Left lung (tissue), 14 donors: ENCODE measurements at places on chromosomes 4 and X. TPM values are rescaled to one million over a fixed set of nuclear protein-coding genes. Genes with fewer than 3 reads are reported as not detected.

DNA sequence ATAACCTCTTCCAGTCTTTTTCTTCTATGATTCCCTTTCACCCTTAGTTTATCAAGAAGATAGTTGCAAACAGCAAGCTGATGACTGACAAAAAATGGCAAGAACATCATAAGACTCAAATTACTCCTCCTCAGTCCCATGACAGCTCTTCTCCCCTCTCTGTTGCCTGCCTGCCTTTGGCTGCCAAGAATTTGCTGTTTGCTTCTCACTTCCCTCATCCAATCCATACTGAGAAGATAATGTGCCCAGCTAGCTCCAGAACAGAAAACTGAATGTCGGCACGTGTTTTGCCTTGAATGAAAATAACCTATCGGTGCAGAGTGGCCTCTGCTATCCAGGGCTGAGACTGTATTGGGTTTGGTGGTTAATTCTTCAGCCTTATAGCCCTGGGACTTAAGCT is 192.1 kb downstream of the PPARGC1A start:
- no peak for DNase-seq

GRCh38 chr4:163544407-163545038 is 50.0 kb downstream of the TMA16 start:
- peak; percentile 60 for DNase-seq

GRCh38 chr4:54971474-54971950 is 153.9 kb downstream of the KDR start:
- DNase-seq: peak; percentile 43

DNA sequence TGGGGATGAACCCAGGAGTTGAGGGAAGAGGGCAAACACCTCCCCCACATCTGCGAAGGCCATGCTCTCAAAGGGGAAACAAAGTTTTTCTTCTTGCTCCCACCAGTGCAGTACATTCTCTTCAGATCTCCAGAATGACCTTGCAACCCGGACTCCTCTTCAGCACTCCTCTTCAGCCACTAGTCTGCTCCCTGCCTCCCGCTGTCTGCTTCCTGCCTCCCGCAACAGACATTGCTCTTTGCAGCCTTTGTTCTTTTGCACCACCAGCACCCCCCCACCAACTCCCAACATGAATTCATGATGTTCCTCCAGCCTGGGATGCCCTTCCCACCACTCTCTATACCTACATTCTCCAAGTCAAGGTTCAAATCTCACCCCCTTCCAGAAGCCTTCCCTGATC is 32.1 kb downstream of the UTP14A start:
- no peak for DNase-seq

GRCh38 chr4:123068081-123068480 is 145.7 kb upstream of the NUDT6 start:
- DNase-seq: no peak

- no peak for DNase-seq
Measured at GRCh38 chr4:114264877-114265291, 285.4 kb upstream of the ARSJ start.

GRCh38 chrX:152843852-152844251 is 13.0 kb downstream of the NSDHL start:
- DNase-seq: no peak

- DNase-seq: no peak
Measured at GRCh38 chr4:169414913-169415312, 144.2 kb upstream of the SH3RF1 start.

DNA sequence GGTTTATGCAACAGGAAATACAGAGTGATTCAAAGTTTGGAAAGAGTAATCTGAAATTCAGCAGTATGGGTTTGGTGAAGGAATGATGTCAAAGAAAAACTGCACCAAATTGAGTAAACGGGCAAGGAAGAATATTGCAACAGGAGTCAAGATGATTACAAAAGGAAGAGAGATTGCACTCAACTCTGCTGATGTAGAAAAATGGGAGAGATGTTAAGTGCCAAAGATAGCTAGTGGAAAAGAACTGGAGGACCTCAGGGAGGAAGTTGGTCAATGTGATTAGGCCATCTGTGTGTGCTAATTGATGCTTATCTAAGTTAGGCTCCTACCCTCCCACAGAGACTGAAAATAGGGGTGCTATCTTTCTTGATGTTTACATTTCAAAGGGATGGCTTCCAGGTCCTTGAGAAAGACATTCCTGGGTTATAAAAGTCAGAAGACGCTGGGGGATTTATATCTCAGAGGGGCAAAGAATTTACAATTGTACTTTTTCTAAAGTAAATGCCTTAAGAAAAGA is 167.4 kb upstream of the FAM47A start:
- DNase-seq: no peak

- DNase-seq: no peak
Measured at GRCh38 chr4:94534401-94535312, 82.9 kb downstream of the PDLIM5 start.

GRCh38 chr4:105710012-105710600 is 1.5 kb downstream of the GSTCD start:
- no peak for DNase-seq

DNA sequence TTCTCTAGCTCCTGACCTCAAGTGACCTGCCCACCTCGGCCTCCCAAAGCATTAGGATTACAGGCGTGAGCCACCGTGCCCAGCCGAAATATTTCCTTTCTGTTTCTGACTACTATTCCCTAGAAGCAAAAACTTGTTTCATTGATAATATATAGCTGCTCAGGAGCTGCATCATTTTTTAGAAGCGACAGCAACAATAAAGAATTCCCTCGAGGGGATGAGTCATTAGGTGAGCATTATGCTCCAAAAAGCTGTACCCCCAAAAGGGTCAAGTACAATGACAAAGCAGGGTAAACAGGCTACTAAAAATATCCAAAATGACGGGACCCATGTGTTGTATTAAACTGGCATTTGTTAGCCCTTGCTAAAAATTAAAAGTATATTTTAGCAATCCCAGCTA is 67.0 kb downstream of the RBM47 start:
- DNase-seq: no peak

ACE2 gene
- 3.6 TPM for total RNA-seq

ADRA2C gene
- 3.2 TPM for total RNA-seq

TMSB15A gene
- 2.1 TPM for total RNA-seq

MAGEC1 gene
- total RNA-seq: not detected

MAGEA9B gene
- not detected for total RNA-seq
